Endodermal cell (in vitro differentiated cells): ENCODE measurements at places on chromosomes 1 and 21.

DNA sequence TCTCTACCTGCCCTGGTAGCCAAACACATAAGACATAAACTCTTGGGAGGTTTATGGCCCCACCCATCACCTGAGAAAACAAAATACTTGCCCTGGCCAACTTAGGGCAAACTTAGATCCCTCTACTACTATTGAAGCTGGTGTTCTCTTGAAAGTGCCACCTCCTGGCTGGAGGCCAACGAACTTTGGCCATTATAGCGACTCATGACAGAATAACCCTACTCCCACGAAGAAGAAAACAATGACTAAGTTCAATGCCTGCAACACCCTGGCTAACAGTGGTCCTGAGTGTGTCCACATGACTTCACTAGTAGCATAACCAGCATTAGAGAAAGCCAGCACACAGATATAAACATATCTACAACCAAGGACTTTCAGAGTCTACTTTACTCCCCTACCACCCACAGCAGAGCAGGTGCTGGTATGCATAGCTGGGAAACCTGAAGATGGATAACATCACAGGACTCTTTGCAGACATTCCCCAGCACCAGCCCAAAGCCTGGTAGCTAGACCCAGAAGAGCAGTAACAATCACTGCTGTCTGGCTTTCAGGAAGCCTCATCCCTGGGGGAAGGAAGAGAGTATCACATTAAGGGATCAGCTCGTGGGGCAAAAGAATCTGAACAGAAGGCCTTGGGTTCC, 81.0 kb downstream of the SLC30A10 start:
- no peak for DNase-seq

GRCh38 chr1:43061757-43062156, 103.1 kb upstream of the SLC2A1 start:
- DNase-seq = no peak

- DNase-seq = no peak
Measured at GRCh38 chr1:80837066-80837465, 963.7 kb upstream of the ADGRL2 start.

GRCh38 chr1:221715321-221716169, 26.3 kb downstream of the DUSP10 start:
- DNase-seq = peak; percentile 79

GRCh38 chr21:44911384-44912157, 9.1 kb downstream of the ITGB2 start:
- peak; percentile 61 for DNase-seq
